ENCODE measurements at places on chromosomes 4 and X. TPM values are rescaled to one million over a fixed set of nuclear protein-coding genes. Genes with fewer than 3 reads are reported as not detected.

Gene ADH6
- not detected for total RNA-seq

DNA sequence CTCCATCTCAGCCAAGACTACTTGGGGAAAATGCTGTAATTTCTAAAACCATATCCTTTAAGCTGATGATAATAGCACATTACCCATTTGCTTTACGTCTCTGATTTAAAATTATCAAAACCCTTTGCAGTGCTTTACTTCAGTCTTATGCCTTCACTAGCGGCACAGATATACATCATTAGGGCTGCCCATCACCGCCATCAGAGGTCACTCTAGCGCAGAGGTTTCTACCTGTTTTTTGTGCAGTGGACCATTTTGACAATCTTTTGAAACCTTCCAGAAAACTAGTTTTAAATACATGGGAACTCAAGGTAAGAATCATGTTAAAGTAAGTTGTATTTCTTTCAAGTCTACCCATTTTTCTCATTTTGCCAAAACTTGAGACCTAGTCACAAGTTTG is 592.5 kb downstream of the PPARGC1A start:
- DNase-seq: no peak

Gene NR0B1
- not detected for total RNA-seq

Gene POF1B
- total RNA-seq: 6.6 TPM

Gene PHF8
- total RNA-seq: 27.4 TPM

Gene STATH
- 6.8 TPM for total RNA-seq

DNA sequence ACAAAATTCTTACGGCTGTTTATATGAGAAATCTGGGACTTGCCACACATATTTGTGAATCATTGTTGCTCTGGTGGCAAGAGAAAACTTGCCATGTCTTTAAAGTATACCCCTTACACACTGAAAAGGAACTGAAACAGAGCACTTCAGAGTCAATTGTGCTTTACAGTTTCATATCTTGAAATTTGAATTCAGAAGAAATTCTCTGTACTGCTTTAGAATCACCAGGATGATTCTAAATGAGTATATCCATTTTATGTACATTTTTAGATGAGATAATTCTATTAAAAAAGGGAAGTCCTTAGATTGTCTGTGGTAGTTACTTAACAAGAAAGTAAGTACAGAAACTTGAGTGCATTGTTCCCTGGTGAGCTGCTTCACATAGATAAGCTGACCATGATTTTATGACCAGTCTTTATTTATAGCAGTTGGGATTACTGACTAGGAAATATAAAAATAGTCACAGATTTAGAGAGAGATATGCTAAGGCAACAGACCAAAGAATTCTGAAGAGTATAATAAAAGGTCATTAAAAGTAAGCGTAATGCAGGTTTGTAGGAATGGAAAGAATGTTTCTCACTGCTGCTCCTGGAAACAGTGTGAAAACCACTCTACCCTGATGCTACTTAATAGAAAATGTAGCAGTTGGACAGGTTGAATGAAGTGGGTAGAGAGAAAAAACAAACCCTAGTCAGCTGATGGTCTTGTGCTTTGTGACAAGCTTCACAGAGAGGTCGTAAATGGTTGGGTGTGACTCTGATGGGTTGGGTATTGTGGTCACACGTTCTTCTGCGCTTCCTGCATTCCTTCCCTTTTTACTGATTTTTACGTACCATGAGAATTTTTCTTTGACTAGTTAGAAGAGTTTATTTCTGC is 41.0 kb downstream of the FNIP2 start:
- no peak for DNase-seq

Gene ATOH1
- not detected for total RNA-seq

GRCh38 chr4:180350901-180351300 is 1892.3 kb upstream of the TENM3 start:
- no peak for DNase-seq

- DNase-seq: no peak
Measured at GRCh38 chr4:23837371-23837770, 52.5 kb downstream of the PPARGC1A start.

- peak; percentile 79 for DNase-seq
Measured at GRCh38 chrX:68196939-68197791, 236.1 kb downstream of the OPHN1 start.

- DNase-seq: no peak
Measured at GRCh38 chr4:99710681-99711345, 53.2 kb upstream of the C4orf54 start.

Gene GPC3
- total RNA-seq: 27.6 TPM

GRCh38 chrX:68853665-68854251 is 24.9 kb downstream of the EFNB1 start:
- no peak for DNase-seq

- DNase-seq: no peak
Measured at GRCh38 chrX:133307637-133308498, 89.7 kb upstream of the TFDP3 start.

DNA sequence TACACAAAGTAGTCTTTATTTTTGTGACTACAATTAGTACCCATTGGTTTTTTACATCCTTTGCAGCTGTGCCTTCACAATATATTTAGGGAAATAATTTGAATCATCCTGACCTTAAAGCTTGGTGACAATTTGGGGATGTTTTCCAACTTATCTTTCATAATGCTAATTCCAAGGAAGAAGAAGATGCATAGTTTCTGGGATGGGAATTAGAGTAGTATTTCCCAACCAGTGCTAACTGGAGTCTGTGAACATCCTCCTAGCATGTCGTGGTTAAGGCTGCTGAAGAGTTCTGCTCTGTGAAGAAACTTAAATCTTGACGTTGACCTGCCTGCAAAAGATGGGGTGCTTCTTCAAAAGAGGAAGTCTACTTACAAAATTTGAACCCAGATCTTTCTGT is 173.5 kb downstream of the ANK2 start:
- no peak for DNase-seq

- DNase-seq: no peak
Measured at GRCh38 chr4:6905516-6906445, 3.8 kb upstream of the TBC1D14 start.

- DNase-seq: no peak
Measured at GRCh38 chrX:43707812-43708548, 51.9 kb downstream of the MAOA start.

- no peak for DNase-seq
Measured at GRCh38 chrX:5568934-5569333, 659.7 kb downstream of the NLGN4X start.

- DNase-seq: no peak
Measured at GRCh38 chrX:14630733-14631132, 101.4 kb downstream of the GLRA2 start.

DNA sequence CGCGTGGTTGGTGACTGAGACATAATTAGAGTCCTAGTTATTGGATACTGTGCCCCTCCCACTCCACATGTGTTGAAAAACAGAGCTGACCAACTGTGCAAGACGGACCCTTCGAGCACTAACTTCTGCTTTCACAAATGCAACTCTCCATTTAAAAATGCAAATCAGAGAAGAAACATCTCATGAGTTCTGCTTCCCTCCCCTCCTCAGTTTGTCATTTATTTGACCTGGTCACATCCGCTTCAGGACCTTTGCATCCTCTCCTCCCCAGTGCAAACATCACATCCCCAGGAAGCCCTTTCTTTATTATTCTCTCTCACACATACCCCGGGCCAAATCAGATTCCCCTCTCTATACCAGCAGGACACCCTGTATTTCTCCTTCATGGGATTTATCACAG is 38.1 kb upstream of the NOCT start:
- no peak for DNase-seq
